CD14-positive monocyte (primary cell): ENCODE measurements at places on chromosomes 2 and 18. TPM values are rescaled to one million over a fixed set of nuclear protein-coding genes. Genes with fewer than 3 reads are reported as not detected.

Gene CIB4
- not detected in 2 replicates for polyA plus RNA-seq

- no peak for DNase-seq
- H3K4me3 ChIP-seq: no peak overlapping the region
- no peaks in the 10 kb centered on the region for H3K36me3 ChIP-seq
Observed at GRCh38 chr2:146305164-146305563, 1539.7 kb upstream of the ACVR2A start.

Gene GALNT3
- polyA plus RNA-seq: 2.0 and 7.5 TPM in 2 replicates

- H3K27ac ChIP-seq: no peak overlapping the region
- H3K4me3 ChIP-seq: no peak overlapping the region
- H3K36me3 ChIP-seq: no peaks in the 10 kb centered on the region
- no peak for DNase-seq
Observed at GRCh38 chr2:231924889-231925275, 1.3 kb downstream of the NPPC start.

DNA sequence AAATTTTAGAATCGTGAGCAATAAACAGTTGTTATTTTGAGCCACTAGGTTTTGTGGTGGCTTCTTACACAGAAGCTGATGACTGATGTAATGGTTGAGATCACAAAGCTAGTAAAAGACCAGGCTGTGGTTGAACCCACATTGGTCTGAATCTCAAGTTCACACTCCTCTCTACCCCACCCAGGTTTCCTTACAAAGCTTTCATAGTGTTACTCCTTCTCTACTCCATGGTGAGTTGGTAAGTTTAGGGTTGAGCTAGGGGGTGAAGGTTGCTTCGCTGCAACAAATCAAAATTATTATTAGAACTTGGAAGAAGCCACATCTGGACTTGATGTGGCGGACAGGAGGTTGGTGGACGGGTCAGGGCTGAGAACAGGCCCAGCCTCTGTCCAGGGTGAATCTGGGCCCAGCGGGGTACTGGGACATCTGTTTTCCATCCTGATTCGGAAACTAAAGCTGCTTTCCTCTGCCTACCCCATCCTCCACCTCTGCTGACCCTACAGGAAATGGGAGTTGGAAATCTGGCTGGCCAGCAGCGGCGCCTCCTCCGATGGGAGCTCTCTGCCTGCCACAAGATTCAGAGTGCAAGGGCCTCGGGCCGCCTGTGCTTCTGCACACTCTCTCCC lies 86.3 kb downstream of the ZFP36L2 start:
- H3K4me1 ChIP-seq: peaks cover 55% of the 10 kb centered on the region
- H3K27ac ChIP-seq: no peak overlapping the region
- no peaks in the 10 kb centered on the region for H3K36me3 ChIP-seq
- no peak for DNase-seq
- no peaks in the 10 kb centered on the region for H3K27me3 ChIP-seq

GRCh38 chr2:38129987-38130386 lies 54.0 kb upstream of the CYP1B1 start:
- H3K27ac ChIP-seq: peak overlapping the region; percentile 93
- H3K4me3 ChIP-seq: no peak overlapping the region
- H3K4me1 ChIP-seq: peaks cover 68% of the 10 kb centered on the region

Gene GPR35
- polyA plus RNA-seq: 30.6 TPM

Gene CNGA3
- polyA plus RNA-seq: not detected in 2 replicates

GRCh38 chr2:53173698-53174455 lies 593.7 kb upstream of the CHAC2 start:
- H3K36me3 ChIP-seq: no peaks in the 10 kb centered on the region
- H3K4me3 ChIP-seq: no peak overlapping the region
- DNase-seq: no peak
- H3K27ac ChIP-seq: no peak overlapping the region
- H3K4me1 ChIP-seq: no peaks in the 10 kb centered on the region
